Effector memory CD4-positive, alpha-beta T cell (primary cell): ENCODE measurements at places on chromosomes 6 and 20.
A peak's percentile ranks its signal among the peaks of the same experiment; 100 is the strongest.

GRCh38 chr6:134512981-134513391, 195.1 kb upstream of the SGK1 start:
- DNase-seq: no peak
- H3K36me3 ChIP-seq: no peaks in the 10 kb centered on the region
- H3K27me3 ChIP-seq: no peaks in the 10 kb centered on the region
- no peak overlapping the region for H3K27ac ChIP-seq
- H3K4me3 ChIP-seq: no peak overlapping the region

GRCh38 chr20:45969712-45970634, 2.0 kb downstream of the ZNF335 start:
- peaks cover 41% of the 10 kb centered on the region for H3K36me3 ChIP-seq
- peak overlapping the region; percentile 0 for H3K27ac ChIP-seq
- no peak for DNase-seq
- H3K4me1 ChIP-seq: peaks cover 18% of the 10 kb centered on the region

- H3K27ac ChIP-seq: no peak overlapping the region
- no peaks in the 10 kb centered on the region for H3K4me1 ChIP-seq
- no peaks in the 10 kb centered on the region for H3K36me3 ChIP-seq
- no peaks in the 10 kb centered on the region for H3K27me3 ChIP-seq
These were observed 69.9 kb downstream of the PPP1R14C start for GRCh38 chr6:150212778-150213177.

GRCh38 chr20:8449123-8449522, 317.1 kb downstream of the PLCB1 start:
- no peaks in the 10 kb centered on the region for H3K36me3 ChIP-seq
- no peak overlapping the region for H3K27ac ChIP-seq
- H3K27me3 ChIP-seq: no peaks in the 10 kb centered on the region
- no peaks in the 10 kb centered on the region for H3K4me1 ChIP-seq
- no peak overlapping the region for H3K4me3 ChIP-seq

GRCh38 chr6:35213298-35213791, 411 bp upstream of the SCUBE3 start:
- no peak for DNase-seq
- H3K4me3 ChIP-seq: peak overlapping the region; percentile 56

- no peaks in the 10 kb centered on the region for H3K4me1 ChIP-seq
- DNase-seq: no peak
- H3K4me3 ChIP-seq: no peak overlapping the region
- no peaks in the 10 kb centered on the region for H3K36me3 ChIP-seq
These were observed 2.4 kb upstream of the RPP40 start for GRCh38 chr6:5006222-5006621.

GRCh38 chr6:168326294-168327261, 7.0 kb upstream of the DACT2 start:
- no peak overlapping the region for H3K27ac ChIP-seq
- H3K4me3 ChIP-seq: no peak overlapping the region
- no peaks in the 10 kb centered on the region for H3K36me3 ChIP-seq
- DNase-seq: no peak

GRCh38 chr20:46342451-46343347, 34.4 kb upstream of the CDH22 start:
- H3K36me3 ChIP-seq: no peaks in the 10 kb centered on the region
- no peak overlapping the region for H3K27ac ChIP-seq
- no peak overlapping the region for H3K4me3 ChIP-seq
- DNase-seq: no peak
- peaks cover 12% of the 10 kb centered on the region for H3K4me1 ChIP-seq
- H3K27me3 ChIP-seq: peaks cover 7% of the 10 kb centered on the region

GRCh38 chr20:62596486-62596885, 45.8 kb upstream of the SLCO4A1 start:
- peaks cover 3% of the 10 kb centered on the region for H3K27me3 ChIP-seq
- no peaks in the 10 kb centered on the region for H3K36me3 ChIP-seq
- no peak overlapping the region for H3K27ac ChIP-seq
- no peak for DNase-seq
- H3K4me1 ChIP-seq: no peaks in the 10 kb centered on the region

- DNase-seq: peak; percentile 58
- H3K4me3 ChIP-seq: peak overlapping the region; percentile 96
- no peaks in the 10 kb centered on the region for H3K27me3 ChIP-seq
- no peaks in the 10 kb centered on the region for H3K36me3 ChIP-seq
- H3K4me1 ChIP-seq: peaks cover 25% of the 10 kb centered on the region
These were observed 557 bp upstream of the DYNLRB1 start for GRCh38 chr20:34515484-34516246.
